Activated CD4-positive, alpha-beta T cell treated with anti-CD3 and anti-CD28 coated beads, Interleukin-2, amount 50 U/mL, for 4 hours (primary cell): ENCODE measurements at places on chromosomes 2 and 18.

DNA sequence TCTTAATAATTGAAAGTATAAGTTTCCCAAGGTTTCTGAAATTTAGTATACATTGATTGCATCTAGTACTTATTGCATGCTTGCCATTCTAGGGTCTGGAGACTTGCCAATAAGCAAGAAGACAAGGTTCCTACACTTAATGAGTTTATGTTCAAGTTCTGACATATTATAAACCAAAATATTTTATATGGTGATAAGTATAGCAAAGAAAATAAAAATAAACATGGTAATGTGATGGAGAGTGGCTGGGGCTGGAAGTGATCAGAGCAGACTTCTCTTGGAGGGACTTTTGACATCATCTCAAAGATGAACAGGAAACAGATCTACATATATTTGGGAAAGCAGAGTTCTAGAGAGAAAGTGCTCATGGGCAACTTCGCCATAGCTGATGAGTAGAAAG is 119.5 kb upstream of the EPHA4 start:
- DNase-seq = no peak

- DNase-seq = no peak
Observed at GRCh38 chr18:44909191-44909719, 228.6 kb downstream of the SETBP1 start.

DNA sequence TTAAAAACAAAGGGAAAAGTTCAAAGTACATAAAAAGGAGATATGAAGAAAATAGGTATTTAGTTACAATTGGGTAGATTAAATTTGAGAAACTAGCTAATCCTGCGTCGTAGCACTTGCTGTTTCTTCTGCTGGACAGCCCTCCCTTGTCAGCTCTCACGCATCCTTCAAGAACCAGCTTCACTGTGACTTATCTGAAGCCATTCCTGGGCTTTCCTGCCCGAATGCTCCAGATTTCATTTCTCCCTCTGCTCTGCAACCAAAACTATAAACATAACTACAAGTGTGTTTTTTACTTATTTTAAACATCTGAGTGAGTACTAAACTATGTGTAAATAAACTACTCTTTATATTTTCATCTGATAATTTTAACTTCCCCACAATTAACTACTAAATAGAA is 149.2 kb downstream of the MTCL1 start:
- no peak for DNase-seq

DNA sequence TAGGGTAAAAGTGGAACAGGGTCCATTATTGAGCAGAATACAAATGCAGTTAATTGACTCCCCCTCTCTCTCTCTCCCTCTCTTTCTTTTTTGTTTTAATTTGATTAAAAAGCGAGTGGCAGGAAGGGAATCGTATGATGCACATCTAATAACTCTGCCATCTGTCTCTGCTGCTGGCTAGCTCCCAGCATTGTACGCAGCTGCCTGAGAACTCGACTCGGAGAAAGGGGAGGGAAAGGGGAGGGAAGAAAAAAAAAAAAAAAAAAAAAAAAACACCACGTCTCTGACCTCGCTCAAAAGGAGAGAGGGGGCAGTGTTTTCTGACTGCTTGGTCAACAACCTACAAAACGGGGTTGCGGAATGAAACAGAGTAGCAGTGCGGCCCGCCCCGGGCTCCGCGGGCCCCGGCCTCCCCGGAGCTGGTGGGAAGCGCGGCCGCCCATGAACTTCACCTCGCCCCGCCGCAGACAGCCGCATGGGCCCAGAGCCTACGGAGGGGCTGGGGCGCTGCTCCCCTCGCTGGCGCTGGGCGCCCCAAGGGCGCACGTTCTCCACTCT is 265.7 kb downstream of the TCF4 start:
- no peak for DNase-seq

- DNase-seq = no peak
Observed at GRCh38 chr18:62170857-62171256, 16.0 kb downstream of the PIGN start.

GRCh38 chr2:189937691-189938090 is 124.8 kb downstream of the MSTN start:
- no peak for DNase-seq

DNA sequence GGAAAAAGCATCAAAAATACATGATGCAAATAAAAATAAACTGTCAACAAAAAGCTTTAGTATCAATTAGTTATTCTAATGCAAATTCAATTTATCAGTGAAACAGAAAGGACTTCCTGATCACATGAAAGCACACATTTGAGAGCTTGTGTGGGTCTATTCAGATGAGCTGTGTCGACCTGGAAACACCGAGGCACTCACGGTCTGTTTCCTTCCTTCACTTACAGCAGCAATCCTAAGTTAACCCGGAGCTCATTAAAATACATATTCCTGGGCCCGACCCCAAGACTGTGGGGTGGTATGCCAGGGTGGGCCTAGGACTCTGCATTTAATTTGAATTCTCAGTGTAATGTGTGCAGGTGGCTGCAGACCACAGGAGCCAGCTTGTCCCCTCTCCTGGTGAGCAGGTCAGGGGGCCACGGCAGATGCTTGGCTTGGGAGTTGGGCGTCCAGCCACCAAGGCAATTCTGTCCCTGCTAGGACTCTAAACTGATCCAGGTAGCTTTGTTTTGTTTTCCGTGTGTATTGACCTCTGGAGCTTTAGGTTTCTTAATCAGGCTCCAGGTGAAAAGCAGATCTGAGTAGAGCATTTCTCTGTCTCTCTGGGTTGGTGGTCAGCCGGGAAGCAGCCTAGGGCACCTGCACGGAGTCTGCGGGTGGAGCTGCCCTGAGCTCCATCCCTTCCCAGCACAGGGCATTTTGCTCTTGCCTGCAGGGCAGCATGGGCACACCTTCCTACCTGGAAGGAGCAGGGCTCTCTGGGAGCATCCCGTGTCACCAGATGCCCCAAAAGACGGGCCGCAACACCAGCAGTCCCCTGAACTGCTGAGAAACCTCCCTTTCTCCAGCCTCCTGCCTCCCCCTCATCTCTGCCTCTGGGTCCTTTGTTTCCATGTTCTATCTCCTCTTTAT is 9.0 kb downstream of the MBP start:
- DNase-seq = no peak

GRCh38 chr2:197101519-197101918 is 175.0 kb upstream of the PGAP1 start:
- DNase-seq = no peak

- DNase-seq = no peak
Observed at GRCh38 chr2:219783359-219783975, 156.0 kb downstream of the SLC4A3 start.

- no peak for DNase-seq
Observed at GRCh38 chr2:217935235-217935879, 67.4 kb downstream of the TNS1 start.

DNA sequence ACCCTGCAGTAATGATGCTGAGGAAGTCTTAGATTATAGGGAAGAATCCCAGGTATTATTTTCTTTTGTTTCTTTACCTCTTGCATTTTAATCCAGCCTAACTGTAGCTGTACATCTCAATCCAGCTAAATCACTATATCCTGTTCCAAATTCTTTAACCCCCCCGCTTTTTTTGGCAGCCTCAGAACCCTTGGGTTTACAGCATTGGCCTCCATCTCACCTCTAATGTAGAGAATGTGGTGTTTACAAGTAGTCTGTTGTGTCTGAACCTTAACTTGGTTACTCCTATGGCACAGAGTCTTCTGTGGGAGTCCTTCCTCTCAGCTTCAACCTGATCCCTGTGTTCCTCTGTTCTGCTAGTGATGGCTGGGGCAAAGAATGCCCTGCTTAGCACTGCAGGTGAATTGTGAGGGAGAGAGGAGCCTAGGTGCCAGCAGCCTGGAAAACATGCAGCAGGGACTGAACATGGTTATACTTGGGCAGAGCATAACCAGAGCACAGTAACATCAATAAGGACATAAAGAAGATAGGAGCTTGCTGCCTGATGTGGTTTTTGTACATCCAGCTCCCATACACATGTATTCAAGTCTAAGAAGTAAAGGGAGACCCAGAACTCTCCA is 130.2 kb downstream of the FAM124B start:
- DNase-seq = no peak

DNA sequence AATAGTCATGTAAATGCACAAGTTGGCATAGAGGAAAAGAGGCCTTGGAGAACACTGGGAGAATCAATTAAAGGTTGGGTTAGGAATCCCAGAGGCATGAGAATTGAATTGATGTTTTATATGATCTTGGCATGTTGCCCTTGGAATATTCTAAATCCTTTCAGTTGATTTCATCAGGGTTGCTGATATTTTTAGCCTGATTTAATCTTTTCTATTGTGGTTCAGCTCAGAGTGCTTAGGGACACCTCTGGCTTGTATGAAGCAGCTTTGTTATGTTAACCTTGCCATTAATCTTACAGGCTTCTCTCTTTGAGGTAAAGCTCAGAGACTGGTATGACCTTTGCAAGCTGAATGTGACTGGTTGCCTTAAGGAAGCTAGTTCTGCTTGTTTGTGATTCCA is 64.4 kb upstream of the LYPD6B start:
- DNase-seq = no peak

DNA sequence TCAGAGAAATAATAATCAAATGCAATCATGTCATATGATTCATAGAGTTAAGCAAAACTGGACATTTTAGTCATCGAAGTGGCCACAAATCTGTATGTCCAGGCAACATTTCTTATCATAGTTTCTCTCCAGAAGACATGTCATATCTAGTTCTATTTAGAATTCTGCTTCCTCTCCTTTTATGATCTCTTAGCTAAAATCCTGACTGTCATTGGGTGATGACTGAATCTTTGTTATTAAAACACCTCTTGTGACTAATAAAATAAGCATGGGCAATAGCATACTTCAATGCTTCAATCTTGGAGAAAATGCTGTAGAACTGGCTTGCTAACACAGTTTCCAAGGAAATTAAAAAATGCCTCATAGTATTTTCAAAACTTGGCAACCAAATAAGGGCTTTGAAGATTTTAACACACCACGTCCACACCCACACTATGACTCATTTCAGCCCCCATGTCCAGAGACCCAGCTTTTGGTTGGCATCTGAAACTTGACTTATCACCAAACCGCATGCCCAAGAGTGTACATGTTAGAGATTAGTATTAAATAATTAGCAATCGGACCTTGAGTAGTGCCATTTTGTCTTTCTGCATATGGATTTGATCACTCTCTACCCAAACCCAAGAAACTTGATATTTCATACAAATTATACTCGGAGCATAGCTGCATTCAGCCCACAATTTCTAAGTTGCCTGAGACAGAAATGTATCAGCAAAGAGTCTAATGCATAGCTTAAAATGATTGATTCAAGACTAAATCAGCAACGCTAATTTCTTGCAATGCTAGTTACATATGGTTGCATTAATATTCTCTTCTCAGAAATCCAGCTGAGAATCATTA is 106.5 kb upstream of the ETAA1 start:
- DNase-seq = no peak

- DNase-seq = no peak
Observed at GRCh38 chr2:194557993-194558392, 1099.0 kb upstream of the SLC39A10 start.

DNA sequence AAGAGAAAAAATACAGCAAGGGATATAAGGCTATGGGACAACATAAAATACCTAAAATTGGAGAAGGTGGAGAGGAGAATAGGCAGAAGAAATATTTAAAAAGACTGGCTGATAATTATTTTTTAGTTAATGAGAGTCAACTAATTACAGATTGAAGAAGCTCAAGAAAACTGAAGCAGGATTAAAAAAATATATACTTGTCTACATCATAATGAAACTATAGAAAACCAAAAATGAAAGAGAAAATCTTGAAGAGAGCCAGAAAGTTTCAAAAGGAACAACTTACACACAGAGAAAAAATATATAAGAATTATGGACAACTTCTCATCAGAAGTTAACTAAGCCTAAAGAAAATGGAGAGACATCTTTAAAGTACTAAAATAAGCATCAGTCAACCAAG is 62.9 kb upstream of the APCDD1 start:
- DNase-seq = no peak

DNA sequence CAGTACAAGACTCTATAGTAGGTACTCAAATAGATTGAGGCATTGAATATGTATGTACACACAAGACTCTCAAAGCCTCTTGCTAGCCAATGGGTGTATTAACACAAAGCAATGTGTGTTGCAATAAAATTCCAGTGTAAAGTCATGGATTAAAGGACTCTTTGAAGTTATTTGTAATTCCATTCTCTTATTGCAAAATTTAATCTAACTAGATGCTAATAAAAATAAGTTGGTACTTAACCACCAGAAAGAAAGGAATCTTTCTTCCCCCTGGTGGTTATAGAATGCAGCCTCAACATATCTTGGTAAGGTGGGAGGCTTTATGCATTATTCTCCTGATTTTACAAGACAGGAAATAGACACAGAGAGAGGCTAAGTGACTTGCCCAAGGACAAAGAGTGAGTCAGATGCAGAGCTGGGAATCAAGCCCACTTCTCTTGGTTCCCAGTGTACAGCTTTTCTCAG is 18.0 kb downstream of the LRP1B start:
- DNase-seq = no peak

- DNase-seq = no peak
Observed at GRCh38 chr18:59387687-59388565, 28.9 kb upstream of the LMAN1 start.

DNA sequence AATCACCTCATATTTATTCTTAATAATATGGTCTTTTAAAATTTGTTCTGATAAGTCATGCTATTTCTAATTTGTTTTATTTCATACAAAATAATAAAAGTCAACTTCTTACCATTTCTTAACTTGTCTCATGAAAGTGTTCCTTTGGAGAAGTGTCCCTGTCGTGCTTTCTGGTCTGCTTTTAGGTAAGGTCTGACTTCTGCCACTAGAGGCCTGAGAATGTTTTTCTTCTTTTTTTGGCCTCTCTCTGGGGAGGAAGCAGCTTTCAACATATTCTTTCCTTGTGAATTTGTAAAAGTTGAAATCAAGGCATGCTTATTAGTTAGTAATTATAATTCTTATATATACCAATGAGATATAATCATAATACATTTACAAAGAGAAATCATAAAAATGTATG is 39.4 kb downstream of the MAP2 start:
- DNase-seq = no peak

DNA sequence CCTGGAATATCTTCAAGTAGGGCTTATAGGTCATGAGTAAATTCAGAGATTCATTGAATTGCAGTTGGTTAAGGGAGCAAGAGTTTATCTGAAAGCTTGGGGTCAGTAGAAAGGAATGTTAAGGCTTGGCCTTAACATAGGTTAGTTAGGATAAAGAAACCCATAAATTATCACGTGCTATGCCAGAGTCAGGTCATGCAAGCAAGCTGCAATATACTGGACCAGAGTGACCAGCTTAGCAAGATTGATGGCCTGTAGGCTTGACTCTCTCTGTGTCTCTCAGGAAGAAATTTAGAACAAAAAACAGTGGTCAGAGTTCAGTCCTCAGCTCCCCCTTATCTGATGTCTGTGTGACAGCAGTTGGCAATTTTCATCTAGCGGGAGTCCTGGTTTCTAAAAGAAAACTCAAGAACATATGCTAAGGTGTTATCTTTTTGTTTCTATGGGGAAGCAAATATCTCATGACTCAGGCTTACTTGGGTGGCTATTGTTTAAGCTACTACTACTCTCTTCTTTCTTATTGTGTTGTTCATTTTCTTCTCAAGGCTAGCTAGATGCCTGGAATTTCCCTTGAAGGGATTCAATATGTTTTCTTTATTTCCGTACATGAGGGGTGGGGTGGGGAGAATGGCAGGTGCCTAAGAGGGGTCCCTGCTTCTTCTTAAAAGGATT is 28.7 kb upstream of the MARCO start:
- DNase-seq = no peak
